GM23248 (cell line): ENCODE measurements at places on chromosomes 7 and 10. TPM values are rescaled to one million over a fixed set of nuclear protein-coding genes. Genes with fewer than 3 reads are reported as not detected.

GRCh38 chr7:30546596-30546995 is 42.0 kb upstream of the GGCT start:
- no peak overlapping the region for H3K27ac ChIP-seq
- no peaks in the 10 kb centered on the region; the same call in 1 of the 2 replicates for H3K4me1 ChIP-seq
- no peak for DNase-seq
- H3K27me3 ChIP-seq, result no peaks in the 10 kb centered on the region
- H3K4me3 ChIP-seq, result no peak overlapping the region

Gene MKI67
- 9.5 and 12.2 TPM in 2 replicates for total RNA-seq

Gene MYO3A
- not detected in 2 replicates for total RNA-seq

DNA sequence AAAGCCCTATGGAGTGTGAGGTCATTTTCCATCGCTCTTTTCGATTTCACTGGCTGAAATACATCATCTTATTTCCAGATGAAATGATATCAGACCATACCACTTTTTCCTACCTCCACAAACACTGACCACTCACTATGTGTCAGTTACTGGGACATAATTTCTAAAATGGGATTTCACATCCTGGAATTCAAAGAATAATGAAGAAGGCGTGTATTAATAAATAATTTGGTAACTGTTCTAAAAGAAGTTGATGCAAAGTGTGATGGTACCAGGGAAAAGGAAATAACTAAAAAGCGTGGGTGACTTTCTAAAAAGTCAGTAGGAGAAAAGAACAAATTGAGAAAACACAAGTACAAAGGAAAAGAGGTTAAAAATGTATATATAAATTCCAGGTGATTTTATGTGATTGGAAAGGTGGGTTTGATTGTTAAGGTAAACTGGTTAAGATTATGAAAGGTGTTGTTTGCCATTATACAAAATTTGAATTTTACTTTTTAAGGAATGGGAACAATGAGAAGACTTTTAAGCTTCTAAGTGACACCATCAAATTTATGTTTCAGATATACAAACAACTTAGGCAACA is 764 bp upstream of the NDUFA5 start:
- no peak for DNase-seq
- H3K4me1 ChIP-seq, result peaks cover 12% of the 10 kb centered on the region
- no peaks in the 10 kb centered on the region for H3K36me3 ChIP-seq
- no peaks in the 10 kb centered on the region for H3K27me3 ChIP-seq

DNA sequence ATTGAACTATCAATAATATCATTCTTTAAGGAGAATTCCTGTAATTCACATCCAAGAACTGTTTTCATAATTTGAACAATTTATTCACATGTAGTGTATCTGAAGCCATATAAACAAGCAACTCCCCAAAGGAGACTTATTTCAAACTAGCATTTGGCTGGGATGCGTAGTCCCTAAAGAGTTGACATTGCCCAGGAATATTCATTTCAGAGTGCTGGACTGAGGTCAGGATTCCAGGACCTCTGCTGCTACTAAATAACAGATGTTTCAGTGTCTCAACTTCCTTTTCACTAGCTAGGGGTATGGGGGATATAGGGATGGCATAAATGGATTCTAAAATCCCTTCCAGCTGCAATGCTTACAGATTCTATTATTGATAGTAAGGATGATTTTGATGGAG is 177.0 kb downstream of the TSPAN12 start:
- H3K4me1 ChIP-seq, result no peaks in the 10 kb centered on the region
- H3K27ac ChIP-seq, result no peak overlapping the region
- H3K36me3 ChIP-seq, result no peaks in the 10 kb centered on the region
- DNase-seq, result no peak
- no peaks in the 10 kb centered on the region for H3K27me3 ChIP-seq
- no peak overlapping the region for H3K4me3 ChIP-seq

GRCh38 chr7:30503274-30504212 is 1.1 kb downstream of the GGCT start:
- H3K36me3 ChIP-seq, result no peaks in the 10 kb centered on the region
- peak overlapping the region; percentile 53; the same call in 1 of the 2 replicates for H3K27ac ChIP-seq
- H3K27me3 ChIP-seq, result no peaks in the 10 kb centered on the region
- H3K4me1 ChIP-seq, result peaks cover 15% of the 10 kb centered on the region; the same call in 1 of the 2 replicates
- peak; percentile 36 for DNase-seq
- H3K4me3 ChIP-seq, result peak overlapping the region; percentile 87

DNA sequence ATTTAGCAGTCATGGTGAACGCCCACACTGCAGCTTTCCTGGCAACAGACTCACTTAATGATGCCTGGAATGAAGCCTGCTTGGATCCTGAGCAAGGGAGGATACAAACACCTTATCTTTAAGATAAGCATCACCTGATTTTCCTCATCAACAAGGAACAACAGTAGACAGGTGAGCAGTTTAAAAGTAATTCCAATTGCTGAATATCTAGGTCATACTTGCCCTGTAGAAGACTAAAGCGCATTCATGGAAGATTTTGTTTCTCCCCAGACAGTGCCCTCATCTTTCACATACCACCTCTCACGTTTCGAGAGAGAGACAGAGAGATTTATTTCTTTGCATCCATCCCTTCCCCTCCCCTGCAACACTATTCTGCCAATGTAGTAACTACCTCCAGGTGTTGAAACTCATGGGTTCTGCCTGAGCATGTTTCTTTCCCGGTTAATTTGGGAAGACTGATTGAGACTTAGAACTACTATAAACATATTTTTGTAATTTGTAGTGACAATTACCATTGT is 660.7 kb downstream of the PARD3 start:
- no peak overlapping the region for H3K27ac ChIP-seq
- no peaks in the 10 kb centered on the region for H3K36me3 ChIP-seq

GRCh38 chr10:57921140-57921539 is 346.6 kb downstream of the IPMK start:
- no peak overlapping the region for H3K4me3 ChIP-seq
- no peak for DNase-seq
- no peak overlapping the region for H3K27ac ChIP-seq
- no peaks in the 10 kb centered on the region for H3K36me3 ChIP-seq
- no peaks in the 10 kb centered on the region for H3K27me3 ChIP-seq
- H3K4me1 ChIP-seq, result no peaks in the 10 kb centered on the region

Gene FAM25A
- not detected in 2 replicates for total RNA-seq

DNA sequence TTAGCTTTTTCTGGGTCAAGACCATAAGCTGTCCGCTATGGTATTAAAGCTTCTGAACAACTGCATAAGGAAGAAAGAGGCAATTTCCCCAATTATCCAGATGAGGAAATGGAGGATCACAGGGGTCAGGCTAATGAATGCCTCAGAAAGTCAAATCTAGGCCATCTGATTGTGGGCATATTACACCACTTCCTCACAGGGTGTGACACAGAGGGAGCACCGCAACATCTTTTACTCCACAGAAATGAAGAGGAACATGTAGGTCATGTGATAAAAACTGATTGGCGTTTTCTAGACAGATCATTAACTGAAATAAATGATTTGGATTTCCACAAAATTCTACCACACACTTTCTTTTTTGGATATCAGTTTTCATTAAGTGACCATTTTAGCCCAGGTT is 384.4 kb downstream of the PARD3 start:
- no peaks in the 10 kb centered on the region for H3K36me3 ChIP-seq
- no peak for DNase-seq
- H3K27me3 ChIP-seq, result no peaks in the 10 kb centered on the region
- H3K4me3 ChIP-seq, result no peak overlapping the region
- peaks cover 24% of the 10 kb centered on the region for H3K4me1 ChIP-seq

GRCh38 chr10:32954545-32955298 is 3.3 kb downstream of the ITGB1 start:
- peaks cover 54% of the 10 kb centered on the region for H3K4me1 ChIP-seq
- H3K27ac ChIP-seq, result peak overlapping the region; percentile 96
- no peak for DNase-seq
- H3K4me3 ChIP-seq, result peak overlapping the region; percentile 84

Gene PIK3CG
- not detected in 2 replicates for total RNA-seq

Gene AGK
- total RNA-seq, result 24.1 and 35.5 TPM in 2 replicates

DNA sequence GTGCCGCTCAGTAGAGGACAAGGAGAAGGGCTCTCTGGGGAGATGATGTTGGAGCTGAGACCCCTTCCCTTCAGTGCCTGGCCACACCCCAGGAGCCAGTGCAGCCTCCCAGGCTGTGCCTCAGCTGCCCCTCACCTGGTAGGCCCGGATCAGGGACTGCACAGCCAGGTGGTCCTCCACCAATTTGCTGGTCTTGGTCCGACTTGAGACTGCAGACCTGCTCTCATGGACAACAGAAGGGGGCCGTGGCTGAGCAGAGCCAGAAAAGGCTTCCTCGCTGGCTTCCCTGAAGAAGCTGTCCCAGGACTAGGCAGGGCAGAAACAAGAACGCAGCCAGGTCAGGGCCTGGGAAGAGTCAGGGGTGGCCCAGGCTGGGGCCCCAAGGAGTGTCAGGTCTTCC is 5.5 kb downstream of the OGDHL start:
- no peaks in the 10 kb centered on the region for H3K4me1 ChIP-seq
- DNase-seq, result no peak
- no peaks in the 10 kb centered on the region for H3K36me3 ChIP-seq
- no peak overlapping the region for H3K27ac ChIP-seq
- H3K4me3 ChIP-seq, result no peak overlapping the region

Gene CTAGE4
- total RNA-seq, result 1.3 TPM in 1 of 2 replicates, not detected in the other

Gene PTPN20
- 0.22 TPM in 1 of 2 replicates, not detected in the other for total RNA-seq

Gene NKX1-2
- not detected in 2 replicates for total RNA-seq

GRCh38 chr7:123661765-123662164 is 6.1 kb downstream of the LMOD2 start:
- no peak overlapping the region for H3K4me3 ChIP-seq
- 0 out of 2 replicates have a peak, but pooled peaks cover 6% of the 10 kb centered on the region for H3K4me1 ChIP-seq
- H3K36me3 ChIP-seq, result no peaks in the 10 kb centered on the region
- H3K27me3 ChIP-seq, result peaks cover 13% of the 10 kb centered on the region

GRCh38 chr7:2019711-2020511 is 212.8 kb downstream of the MAD1L1 start:
- H3K27me3 ChIP-seq, result no peaks in the 10 kb centered on the region
- no peaks in the 10 kb centered on the region for H3K36me3 ChIP-seq
- peaks cover 23% of the 10 kb centered on the region for H3K4me1 ChIP-seq
- H3K27ac ChIP-seq, result peak overlapping the region; percentile 99
- DNase-seq, result peak; percentile 98
- H3K4me3 ChIP-seq, result peak overlapping the region; percentile 52

DNA sequence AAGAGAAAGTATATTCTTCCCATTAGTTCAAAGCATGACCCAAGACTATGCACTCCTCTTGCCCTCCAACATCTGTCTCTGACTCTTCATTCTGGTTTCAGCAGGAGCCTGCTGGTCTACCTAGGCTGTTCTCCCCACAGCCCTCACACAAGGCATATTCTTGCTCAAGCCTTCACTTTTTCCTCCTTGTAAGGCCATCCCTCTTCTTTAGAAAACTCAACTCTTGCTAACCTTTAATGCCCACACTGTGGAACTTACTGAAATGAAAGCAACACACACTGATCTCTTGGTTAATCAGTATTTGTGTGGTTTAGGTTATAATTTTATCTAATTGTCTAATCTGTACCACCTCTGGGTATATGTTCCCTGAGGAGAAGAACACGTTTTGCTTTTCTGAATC is 75.8 kb downstream of the PRKCQ start:
- no peak overlapping the region for H3K4me3 ChIP-seq
- no peaks in the 10 kb centered on the region; the same call in 1 of the 2 replicates for H3K27me3 ChIP-seq
- H3K27ac ChIP-seq, result no peak overlapping the region
- no peaks in the 10 kb centered on the region for H3K36me3 ChIP-seq

DNA sequence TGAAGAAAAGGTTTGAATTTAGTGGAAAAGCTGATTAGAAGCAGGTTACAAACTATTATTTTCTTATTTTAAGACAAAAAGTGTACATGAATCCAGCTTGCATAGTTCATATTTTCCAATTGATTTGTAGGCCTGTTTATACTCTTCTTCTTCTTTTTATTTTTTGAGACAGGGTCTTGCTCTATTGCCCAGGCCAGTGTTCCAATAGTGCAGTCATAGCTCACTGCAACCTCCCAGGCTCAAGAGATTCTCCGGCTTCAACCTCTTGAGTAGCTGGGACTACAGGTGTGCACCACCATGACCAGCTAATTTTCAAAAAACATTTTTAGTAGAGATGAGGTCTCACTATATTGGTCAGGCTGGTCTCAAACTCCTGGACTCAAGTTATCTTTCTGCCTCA is 45.0 kb downstream of the ARL4A start:
- no peak for DNase-seq
- H3K36me3 ChIP-seq, result no peaks in the 10 kb centered on the region
- H3K4me3 ChIP-seq, result no peak overlapping the region

DNA sequence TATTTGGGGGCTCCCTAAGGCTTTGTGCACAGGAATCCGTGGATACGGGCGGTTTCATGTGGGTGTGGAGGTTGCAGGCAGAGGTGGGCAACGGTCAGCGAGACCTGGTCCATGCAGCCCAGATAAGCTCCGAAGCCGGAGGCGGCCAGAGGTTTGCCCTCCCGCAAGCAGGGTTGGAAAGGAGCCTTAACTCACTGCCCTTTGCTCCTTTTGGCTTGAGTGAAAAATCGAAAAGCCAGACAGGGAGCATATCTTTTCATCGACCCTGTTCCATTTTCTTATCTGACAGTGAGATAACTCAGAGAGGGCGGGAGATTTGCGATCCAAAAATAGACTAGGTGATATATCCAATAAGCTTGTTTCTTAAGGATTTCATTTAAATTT is 1.5 kb downstream of the GRM3 start:
- H3K4me3 ChIP-seq, result no peak overlapping the region
- no peak overlapping the region for H3K27ac ChIP-seq
- H3K27me3 ChIP-seq, result peaks cover 26% of the 10 kb centered on the region
- no peak for DNase-seq

Gene TMEM26
- total RNA-seq, result not detected in 2 replicates

Gene ANKRD2
- total RNA-seq, result not detected in 2 replicates
